ENCODE measurements at places on chromosomes 2 and 18. TPM values are rescaled to one million over a fixed set of nuclear protein-coding genes. Genes with fewer than 3 reads are reported as not detected.

Gene KCNG2
- total RNA-seq: not detected

Gene FAP
- total RNA-seq: 91.9 TPM

Gene SATB2
- 11.8 TPM for total RNA-seq

Gene CROCC2
- under 0.01 TPM for total RNA-seq

Gene VWC2L
- total RNA-seq: under 0.01 TPM
